ENCODE measurements at places on chromosomes 11 and 22. TPM values are rescaled to one million over a fixed set of nuclear protein-coding genes. Genes with fewer than 3 reads are reported as not detected.

DNA sequence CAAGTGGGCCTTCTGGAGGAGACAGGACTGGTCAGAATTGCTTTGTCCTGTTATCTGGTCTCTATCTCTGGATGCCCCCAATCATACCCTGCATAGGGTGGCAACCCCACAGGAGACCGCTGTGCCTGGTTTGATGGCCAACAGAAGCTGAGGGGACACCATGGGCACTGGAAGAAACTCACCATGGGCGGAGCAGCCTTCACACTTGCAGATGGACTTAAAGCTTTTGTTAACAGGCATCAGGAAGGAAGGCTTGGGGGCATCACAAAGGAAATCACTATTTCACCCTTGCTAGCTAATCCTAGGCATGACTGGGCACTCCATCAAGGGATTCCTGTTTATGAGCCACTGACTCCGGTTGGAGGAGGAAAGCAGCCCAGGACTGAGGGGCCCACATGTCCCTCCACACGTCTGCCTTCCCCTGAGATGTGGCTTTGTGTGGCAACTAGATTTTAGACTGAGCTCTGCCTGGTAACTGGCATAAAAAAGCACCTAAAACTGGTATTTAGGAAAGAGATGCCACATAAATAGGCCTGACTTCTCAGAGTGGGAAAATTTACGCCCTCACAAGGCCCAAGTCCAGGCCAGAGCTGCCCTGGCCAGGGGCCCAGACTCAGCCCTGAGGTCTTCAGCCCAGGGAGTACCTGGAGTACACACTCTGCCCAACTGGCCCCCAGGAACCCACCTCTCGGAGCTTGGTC is 57.0 kb upstream of the LYVE1 start:
- peaks cover 22% of the 10 kb centered on the region for H3K4me1 ChIP-seq
- no peak for DNase-seq
- H3K27me3 ChIP-seq = no peaks in the 10 kb centered on the region
- H3K4me3 ChIP-seq = no peak overlapping the region
- no peak overlapping the region for H3K27ac ChIP-seq

Gene VPS37C
- 8.9 TPM for total RNA-seq

DNA sequence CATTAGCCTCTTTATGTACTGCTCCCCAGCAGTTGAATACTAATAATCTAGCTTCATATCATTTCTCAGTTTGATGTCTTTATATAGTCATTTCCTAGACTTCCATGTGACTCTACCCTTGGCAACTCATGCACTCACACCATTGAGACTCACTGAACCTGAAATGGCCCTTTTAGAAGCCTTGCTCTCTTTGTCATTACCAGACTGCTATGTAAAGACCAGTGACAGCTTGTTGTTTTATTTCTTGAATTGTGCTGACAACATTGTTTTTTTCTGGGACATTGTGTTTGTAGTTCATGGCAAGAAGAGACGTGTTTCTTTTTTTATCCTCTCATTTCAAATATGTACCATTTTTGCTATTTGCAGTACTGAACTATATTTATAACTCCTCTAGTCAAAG is 256.5 kb downstream of the CNTN5 start:
- no peaks in the 10 kb centered on the region for H3K27me3 ChIP-seq
- no peaks in the 10 kb centered on the region for H3K4me1 ChIP-seq
- H3K27ac ChIP-seq = no peak overlapping the region
- no peaks in the 10 kb centered on the region for H3K36me3 ChIP-seq
- H3K4me3 ChIP-seq = no peak overlapping the region

DNA sequence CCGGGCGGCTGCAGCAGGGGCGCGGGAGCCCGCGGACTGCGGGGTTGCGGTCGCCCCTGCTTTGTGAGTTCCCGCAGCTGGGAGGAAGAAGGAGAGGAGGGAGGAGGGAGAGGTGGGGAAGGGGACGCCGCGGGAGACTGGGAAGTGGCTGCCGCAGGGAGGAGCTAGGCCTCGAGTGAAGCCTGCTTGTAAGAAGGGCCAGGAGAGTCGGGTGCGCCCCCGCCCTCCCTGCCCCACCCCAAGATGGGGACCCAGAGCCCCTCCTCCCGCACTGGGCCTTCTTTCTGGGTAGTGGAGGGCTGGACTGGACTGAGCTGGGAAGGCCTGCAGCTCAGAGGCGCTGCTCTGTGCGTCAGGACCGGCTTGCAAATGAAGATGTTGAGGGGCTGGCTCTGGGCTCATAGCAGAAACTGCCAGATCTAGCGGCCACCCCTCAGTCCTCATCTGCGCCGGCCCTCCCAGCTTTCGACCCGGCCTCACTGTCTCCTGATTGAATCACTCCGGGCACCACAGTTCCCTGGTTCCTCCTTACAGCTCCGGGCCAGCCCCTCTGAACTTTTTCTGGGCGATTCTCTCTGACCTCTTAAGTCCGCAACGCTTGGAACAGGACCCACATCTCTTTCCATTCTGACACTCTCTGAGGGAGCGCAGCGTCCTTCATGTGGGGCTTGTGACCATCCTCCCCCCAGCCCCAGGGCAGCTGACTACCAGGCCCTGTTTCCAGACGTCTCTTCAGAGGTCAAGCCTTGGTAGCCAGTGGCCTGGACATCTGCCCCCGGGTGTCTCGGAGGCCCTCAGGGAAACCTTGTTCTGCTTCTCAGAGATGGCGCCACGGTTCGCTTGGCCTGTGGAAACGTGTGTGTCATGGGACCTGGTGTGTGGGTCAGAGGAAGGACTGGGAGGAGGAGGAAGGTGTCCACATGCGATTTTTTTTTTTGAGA is 21.9 kb downstream of the SERPINH1 start:
- DNase-seq = peak; percentile 32
- H3K27me3 ChIP-seq = no peaks in the 10 kb centered on the region
- H3K4me1 ChIP-seq = peaks cover 13% of the 10 kb centered on the region
- peak overlapping the region; percentile 65 for H3K4me3 ChIP-seq
- no peaks in the 10 kb centered on the region for H3K36me3 ChIP-seq

Gene DMC1
- total RNA-seq = 13.0 TPM

- H3K4me3 ChIP-seq = no peak overlapping the region
- H3K4me1 ChIP-seq = no peaks in the 10 kb centered on the region
- no peak overlapping the region for H3K27ac ChIP-seq
- peaks cover 12% of the 10 kb centered on the region for H3K27me3 ChIP-seq
- no peak for DNase-seq
Measured at GRCh38 chr11:63427971-63428508, 58.5 kb downstream of the SLC22A9 start.

Gene TH
- total RNA-seq = not detected

GRCh38 chr11:126591966-126592489 is 236.5 kb downstream of the ST3GAL4 start:
- DNase-seq = no peak
- no peaks in the 10 kb centered on the region for H3K4me1 ChIP-seq
- H3K4me3 ChIP-seq = no peak overlapping the region
- H3K36me3 ChIP-seq = no peaks in the 10 kb centered on the region

GRCh38 chr11:69328231-69328630 is 34.3 kb downstream of the MYEOV start:
- no peak overlapping the region for H3K4me3 ChIP-seq
- H3K4me1 ChIP-seq = no peaks in the 10 kb centered on the region
- no peaks in the 10 kb centered on the region for H3K36me3 ChIP-seq
- H3K27me3 ChIP-seq = no peaks in the 10 kb centered on the region

- no peak for DNase-seq
- no peaks in the 10 kb centered on the region for H3K4me1 ChIP-seq
- H3K27me3 ChIP-seq = no peaks in the 10 kb centered on the region
- H3K36me3 ChIP-seq = no peaks in the 10 kb centered on the region
- no peak overlapping the region for H3K4me3 ChIP-seq
Measured at GRCh38 chr22:42695294-42695693, 25.4 kb downstream of the A4GALT start.

All from activated naive CD4-positive, alpha-beta T cell treated with anti-CD3 and anti-CD28 coated beads for 36 hours (primary cell).